ENCODE measurements at places on chromosomes 6 and 20. TPM values are rescaled to one million over a fixed set of nuclear protein-coding genes. Genes with fewer than 3 reads are reported as not detected.

The CRISP3 gene
- total RNA-seq = not detected

DNA sequence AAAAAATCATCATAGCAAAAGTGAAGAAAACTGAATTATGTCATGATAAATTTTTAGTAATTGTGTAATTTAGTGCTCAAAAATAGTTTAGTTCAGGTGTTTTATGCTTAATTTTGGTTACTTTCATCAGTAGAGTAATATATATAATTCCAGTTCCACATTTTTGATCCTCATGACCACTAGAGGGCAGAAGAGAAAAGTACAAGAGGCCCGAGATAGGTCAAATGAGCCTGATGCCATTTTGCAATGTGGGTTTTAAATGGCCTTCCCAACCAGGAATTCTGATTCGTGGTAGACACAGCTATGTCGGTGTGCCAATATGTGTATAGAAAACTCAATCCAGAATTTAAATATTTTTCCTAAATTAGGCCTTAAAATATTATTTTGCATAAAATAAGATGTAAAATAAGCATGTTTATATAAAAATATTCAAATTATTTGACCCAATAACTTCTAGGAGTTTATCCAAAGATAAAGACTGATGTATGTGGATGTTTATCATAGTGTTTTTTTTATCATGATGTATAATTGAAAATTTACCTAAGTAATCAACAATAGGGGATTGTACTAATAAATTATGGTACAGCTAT lies 159.7 kb upstream of the RPS6KA2 start:
- DNase-seq = peak; percentile 79

- DNase-seq = no peak
These were observed 1.9 kb downstream of the FOXA2 start for GRCh38 chr20:22582386-22582963.

DNA sequence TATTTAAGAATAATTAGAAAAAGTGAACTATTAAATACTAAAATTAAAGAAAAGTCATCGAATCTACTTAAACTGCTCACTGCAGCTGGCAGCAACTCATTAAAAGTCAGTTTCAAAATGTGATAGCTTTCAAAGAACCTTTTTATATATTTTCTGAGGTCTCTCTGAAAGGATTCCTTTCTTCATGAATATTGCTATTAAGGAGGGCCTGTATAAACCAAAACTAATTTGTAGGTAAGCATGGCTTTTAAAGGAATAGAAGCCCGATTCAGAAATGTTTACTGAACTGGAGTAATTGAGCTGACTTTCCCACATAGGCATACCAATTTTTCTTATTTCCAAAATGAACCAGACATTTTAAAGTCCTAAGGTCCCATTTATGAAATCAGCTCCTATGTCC lies 41.2 kb upstream of the ENPP1 start:
- no peak for DNase-seq

- DNase-seq = peak; percentile 88
These were observed 213.0 kb upstream of the CITED2 start for GRCh38 chr6:139587469-139587868.

DNA sequence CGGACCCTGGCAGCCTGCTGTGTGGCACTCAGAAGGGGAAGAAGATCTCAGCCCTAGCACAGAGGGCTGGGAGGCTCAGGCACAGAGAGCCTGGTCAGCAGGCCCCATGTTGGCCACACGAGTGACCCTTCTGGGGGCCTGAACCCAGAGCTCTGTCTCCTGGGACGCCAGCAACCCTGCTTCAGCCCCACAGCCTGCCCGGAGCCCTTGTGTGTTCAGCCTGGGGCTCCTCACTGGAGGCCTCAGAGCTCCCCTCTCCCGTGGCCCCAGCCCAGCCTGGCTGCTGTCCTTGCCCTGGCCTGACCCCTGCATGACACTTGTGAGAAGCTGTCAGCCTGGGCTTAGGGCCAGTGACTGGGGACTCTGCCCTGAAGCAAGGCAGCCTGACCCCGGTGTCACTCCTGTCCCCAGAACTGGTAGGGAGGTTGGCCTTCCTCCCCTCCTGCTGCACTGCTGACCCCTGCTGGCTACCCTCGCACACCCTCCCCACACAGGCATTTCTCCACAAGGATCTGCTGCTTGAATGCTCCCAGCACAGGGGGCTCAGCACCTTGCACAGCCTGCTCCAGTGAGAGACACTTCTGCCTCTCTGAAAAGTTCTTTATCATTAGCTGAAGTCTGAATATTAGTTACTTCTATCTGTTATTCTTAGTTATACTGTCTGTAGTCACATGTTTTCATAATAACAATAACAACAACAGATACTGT lies 15.4 kb upstream of the IP6K3 start:
- DNase-seq = peak; percentile 39

- no peak for DNase-seq
These were observed 16.4 kb upstream of the BRPF3 start for GRCh38 chr6:36180126-36180525.

- peak; percentile 75 for DNase-seq
These were observed 31.9 kb downstream of the TTI1 start for GRCh38 chr20:38001173-38001875.

The FOXQ1 gene
- 1.3 TPM for total RNA-seq

DNA sequence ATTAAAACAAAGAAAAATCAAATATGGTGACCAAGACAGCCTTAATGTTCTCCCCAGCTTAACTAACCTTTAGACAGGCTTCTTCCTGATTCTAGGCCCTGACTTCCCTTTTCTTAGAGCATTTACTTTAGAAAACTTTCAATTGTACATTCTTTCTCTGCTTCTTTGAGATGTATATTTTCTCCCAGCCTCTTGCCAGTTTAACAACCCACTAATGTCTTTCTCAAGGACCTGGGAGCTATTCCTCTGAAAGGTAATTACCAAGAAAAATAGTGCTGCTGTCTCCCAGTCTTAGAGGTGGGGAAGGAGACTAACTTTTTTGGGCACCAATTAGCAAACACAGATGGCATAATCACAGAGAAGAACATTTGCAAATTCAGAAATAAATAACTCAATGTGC lies 62.8 kb upstream of the KCNQ5 start:
- no peak for DNase-seq

- DNase-seq = no peak
These were observed 229.2 kb downstream of the PHF3 start for GRCh38 chr6:63864671-63865318.

- DNase-seq = peak; percentile 52
These were observed 130.8 kb downstream of the OGFRL1 start for GRCh38 chr6:71419217-71420094.

- no peak for DNase-seq
These were observed 40.5 kb downstream of the PSMG4 start for GRCh38 chr6:3299221-3299620.

- DNase-seq = peak; percentile 64
These were observed 17.9 kb upstream of the MOCS1 start for GRCh38 chr6:39952167-39952566.

The PPIL6 gene
- total RNA-seq = 0.65 TPM

DNA sequence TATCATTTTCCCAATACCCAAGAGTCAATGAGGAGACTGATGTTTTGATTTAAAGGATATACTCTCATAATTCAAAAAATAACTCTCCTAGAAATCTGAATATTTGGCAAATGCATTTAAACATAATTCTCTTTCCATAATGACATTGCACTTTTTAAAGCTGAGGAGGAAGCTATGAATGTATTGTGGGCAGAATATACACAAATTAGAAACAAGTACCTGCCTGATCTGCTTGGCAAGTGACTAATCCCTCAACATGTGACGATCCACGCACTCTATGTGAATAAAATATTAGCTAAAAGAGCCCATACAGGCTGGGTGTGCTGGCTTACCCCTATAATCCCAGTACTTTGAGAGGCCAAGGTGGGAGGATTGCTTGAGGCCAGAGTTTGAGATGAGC lies 88.3 kb upstream of the CCDC28A start:
- DNase-seq = no peak

DNA sequence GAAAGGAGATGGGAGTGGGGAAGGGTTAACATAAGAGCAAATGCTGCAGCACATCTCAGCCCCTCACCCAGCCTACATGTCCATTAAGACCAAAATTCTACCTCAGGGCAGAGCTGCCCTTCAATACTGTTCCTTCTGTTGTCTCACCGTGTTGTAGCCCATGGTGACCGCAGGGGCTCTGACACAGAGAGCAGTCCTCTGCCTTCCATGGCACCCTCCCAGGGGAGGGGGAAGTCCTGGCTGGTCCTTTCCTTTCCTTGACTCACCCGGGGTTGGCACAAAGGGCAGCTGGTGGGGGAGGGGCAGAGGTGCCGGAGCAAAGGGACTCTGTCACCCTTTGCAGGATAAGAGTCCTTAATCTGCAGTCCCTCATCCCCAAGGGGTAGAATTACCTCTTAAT lies 15.2 kb downstream of the NKX2-2 start:
- no peak for DNase-seq

The THBD gene
- total RNA-seq = 6.7 TPM

GRCh38 chr6:161108916-161109315 lies 117.3 kb downstream of the MAP3K4 start:
- no peak for DNase-seq

DNA sequence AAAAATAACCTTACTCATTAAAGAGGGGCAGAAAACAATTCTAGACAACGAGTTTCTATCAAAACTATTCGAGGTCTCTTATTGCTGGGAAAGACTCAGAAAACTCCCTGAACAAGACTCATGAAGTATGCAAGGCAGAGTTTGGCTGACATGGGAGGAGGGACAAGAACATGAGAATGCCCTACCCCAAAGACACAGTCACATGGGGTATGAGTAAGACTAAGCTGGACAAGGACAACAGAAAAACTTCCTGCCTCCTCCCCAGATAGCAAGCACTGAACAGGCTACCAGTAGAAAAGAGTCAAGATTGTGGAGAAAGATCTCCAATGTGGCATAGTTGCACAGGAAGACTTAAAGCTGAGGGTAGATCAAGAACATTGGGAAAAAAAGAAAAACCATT lies 39.7 kb upstream of the PHIP start:
- DNase-seq = peak; percentile 4

DNA sequence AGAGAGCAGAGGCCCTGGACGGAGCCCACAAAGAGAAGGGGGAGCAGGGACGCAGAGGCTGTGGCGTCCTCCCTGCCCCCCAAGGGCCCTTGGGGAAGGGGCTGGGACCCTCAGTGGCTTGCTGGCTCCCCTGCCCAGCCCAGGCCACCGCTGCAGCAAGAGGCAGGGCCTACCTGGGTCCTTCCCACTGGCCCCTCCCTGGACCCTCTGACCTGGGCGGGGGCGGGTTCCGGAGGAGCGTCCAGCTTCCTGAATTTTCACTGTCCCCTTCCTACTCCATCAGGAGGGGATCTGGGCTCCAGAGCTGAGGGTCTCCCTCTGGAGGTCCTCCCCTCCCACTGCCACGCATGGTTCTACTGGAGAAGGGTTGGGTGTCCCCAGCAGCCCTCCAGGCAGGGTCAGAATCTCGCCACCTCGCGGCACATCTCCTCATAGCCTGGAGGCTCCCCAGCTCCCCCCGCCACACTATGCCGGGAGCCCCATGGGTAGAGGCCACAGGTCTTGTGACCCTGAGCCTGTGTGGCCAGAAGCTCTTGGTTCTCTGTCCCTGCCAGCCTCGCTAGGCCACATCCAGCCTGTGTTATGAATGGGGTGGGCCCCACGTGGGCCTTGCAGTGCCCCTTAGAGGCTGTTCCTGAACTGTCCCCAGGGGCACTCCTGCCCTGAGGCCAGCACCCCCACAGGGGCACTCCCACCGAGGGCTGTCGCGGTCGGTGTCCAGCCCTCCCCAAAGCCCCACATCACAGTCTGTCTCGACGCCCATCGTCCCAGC lies 1.0 kb upstream of the SOX18 start:
- no peak for DNase-seq

DNA sequence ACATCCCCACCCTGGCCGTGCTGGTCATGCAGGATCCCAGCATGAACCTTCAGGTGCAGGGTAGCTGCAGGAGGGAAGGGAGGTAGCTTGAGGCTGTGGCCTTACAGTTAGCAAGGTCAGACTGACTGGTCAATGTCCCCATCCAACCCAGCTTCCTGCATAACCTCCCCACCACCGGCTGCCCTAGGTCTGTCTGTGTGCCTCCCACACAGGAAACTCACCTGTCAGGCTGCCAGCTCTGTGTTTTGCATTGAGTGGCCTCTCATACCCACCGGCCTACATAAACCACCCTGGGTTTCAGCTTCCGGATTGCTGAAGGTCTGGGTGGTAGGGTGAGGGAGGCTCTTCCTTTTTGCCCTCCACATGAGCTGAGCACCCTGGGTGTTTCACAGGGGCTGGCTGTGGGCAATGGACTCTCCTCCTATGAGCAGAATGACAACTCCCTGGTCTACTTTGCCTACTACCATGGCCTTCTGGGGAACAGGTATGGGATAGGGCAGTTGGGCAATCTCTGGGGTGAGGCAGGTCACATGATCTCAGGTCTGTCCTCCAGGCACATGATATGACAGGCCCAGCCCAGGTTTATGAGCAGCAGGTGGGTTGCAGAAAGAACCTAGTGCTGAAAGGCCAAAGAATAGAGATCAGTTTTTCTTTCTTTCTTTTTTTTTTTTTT lies 1.8 kb downstream of the CTSA start:
- DNase-seq = no peak

The SLC12A5 gene
- total RNA-seq = not detected

GRCh38 chr6:26483727-26484126 lies 16.4 kb upstream of the BTN1A1 start:
- no peak for DNase-seq

DNA sequence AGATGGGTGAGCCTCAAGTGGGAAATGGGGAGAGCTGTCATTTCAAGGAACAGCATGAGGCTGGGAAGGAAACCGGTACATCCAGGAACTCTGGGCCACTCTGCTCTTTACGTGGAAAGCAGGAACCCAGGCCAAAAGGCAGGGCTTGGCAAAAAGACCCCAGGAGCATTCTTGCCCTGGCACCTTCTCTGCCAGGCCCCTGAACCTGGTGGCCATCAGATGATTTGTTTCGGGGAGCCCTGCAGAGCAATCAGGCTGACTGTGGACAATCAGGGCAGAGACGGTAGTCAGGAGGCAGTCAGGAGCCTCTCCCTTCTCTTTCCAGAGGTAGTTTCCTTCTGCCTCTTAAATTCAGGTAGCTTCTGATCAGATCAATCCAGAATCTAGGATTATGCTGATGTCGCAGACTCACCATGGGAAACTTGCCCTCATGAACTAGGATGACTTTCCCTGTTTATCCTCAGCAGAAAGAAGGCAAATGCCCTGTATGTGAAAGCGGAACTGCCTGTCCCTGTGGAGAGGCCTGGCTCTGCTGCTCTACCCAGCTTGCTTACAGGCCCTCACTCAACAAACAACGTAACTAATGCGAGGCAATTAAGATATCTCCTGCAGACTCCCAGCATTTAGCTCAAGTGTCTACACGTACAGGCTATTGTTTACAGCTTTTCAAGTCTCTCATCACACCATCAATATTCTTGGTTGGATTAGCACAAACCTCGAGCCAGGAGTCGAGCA lies 36.6 kb downstream of the EZR start:
- DNase-seq = no peak
